Right forelimb (tissue), 1 donor: ENCODE measurements at places on chromosomes 11 and 22.

DNA sequence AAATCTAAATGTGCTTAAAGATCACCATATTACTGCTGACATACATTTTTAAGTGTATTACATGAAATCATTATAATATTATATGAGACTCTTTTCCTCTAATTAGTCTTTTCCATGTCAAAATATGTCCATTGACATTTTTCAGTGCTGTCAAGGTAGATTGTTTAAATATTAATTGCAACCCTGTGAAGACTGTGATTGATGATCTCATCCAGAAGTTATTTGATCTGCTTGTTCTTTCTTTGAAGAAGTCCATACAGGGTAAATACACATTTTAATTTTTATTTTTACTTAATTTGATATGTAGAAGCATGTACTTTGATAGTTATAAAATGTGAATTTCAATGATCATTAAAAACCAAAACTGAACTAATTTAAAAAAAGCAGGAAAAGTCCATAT, 38.4 kb downstream of the DYNC2H1 start:
- DNase-seq = no peak

- no peak for DNase-seq
Measured at GRCh38 chr11:44915621-44916020, 35.1 kb downstream of the TP53I11 start.

DNA sequence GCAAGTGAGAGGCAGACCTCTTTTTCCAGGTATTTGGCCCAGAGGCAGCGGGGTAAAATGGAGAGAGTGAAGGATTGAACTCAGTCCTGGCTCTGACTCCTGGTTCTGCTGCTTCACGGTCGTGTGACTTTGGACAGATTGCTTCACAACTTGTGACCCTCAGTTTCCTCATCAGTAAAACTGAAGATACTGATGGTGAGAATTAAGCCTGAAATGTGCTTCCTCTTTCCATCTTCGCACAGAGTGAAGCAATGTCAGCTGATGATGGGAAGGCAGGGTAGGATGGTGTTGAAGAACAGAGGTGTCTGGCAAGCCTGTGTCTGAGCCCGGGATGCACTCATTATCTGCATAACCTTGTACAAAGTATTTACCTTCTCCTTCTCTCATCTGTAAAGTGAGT, 59.0 kb downstream of the UBASH3B start:
- DNase-seq = no peak

DNA sequence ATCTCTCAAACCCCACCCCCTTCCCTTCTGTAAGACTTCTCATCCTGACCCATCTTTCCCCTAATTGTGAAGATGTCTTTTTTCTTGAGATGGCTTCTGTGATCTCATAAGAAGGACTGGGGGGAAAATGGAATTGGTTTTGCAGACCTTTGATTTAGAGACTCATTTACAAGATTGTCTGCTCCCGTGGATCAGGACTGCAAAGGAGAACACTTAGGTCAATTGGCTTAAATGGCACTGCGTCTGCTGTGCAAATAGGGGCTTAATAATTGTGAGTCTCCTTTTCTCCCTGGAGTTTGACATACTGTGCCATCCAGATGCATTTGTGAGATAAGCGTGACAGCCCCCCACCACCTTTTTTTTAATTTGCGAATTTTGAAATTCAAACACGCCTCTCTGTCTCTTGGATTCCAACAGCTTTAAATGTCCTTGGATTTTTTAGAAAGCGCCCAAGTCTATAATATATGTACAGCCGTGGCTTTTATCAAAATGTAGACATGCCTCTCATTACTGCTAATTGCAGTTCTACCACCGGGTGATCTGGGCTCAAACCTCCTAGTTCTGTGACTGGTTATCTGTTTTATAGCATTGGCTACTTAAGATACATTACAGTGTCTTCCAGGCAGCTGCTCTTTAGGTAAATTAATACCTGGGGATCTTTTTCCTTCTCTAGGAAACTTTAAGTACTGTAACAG, 150.0 kb downstream of the DBX1 start:
- DNase-seq = no peak

GRCh38 chr11:43285826-43286225, 26.0 kb upstream of the API5 start:
- DNase-seq = no peak

DNA sequence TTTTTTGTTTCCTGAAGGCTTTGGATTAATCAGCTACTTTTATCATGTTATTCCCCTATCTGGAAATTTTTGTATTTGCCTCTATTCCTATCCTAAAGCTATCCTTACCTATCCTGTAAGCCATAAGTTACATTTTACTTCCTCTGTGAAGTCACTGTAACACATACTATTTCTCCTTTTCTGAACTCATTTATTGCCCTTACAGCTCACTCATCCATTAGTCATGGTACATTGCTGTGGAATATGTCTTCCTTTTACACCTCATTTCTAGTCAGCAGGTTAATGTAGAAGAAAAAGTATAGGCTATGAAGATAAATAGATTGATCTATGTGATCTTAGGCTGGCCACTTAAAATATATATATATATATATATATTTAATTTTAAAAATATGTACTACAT, 28.0 kb downstream of the SWAP70 start:
- DNase-seq = no peak

- no peak for DNase-seq
Measured at GRCh38 chr11:19953909-19954308, 206.4 kb downstream of the DBX1 start.

- peak; percentile 16 for DNase-seq
Measured at GRCh38 chr22:19639610-19640135, 74.6 kb upstream of the SEPTIN5 start.

DNA sequence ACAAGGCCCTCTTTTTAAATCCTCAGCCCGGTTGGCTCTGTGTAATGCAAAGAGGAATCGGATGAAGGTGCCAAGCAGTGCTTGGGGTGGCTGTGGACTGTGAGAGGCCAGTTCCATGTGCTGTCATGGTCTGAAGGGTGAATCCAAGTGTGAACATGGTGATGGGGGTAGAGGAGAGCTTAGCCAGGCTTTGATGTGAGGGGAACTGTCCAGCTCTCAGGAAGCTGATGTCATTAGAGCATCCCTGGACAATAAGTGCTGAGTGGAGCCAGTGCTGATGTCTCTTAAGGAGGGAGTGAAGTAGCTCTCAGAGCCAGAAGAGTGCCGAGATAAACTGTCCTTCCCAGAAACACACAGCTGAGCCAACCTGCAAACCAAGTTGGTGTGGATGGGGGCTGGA, 53.6 kb downstream of the NAV2 start:
- no peak for DNase-seq

DNA sequence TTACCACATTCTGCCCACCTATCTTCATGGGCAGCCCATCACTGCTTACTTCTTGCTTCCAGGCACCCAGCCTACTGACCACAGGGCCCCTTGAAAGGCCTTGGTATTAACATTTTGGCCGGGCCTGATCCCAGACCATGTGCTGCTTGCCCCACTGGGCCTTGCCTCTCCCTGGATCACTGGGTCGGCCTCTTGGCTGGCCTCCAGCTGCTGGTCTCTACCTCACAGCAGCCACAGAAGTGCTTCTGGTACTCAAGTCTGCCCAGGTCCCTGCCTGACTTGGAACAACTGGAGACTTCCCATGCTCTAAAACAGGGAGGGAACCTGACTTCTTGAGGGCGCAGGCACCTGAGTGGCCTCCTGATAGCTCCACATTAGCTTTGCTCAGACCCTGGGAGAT, 63.6 kb downstream of the THAP12 start:
- DNase-seq = no peak

- DNase-seq = no peak
Measured at GRCh38 chr22:25448435-25449051, 115.9 kb upstream of the GRK3 start.

GRCh38 chr22:46289244-46289891, 7.3 kb upstream of the GTSE1 start:
- DNase-seq = no peak

- DNase-seq = no peak
Measured at GRCh38 chr11:122085264-122085663, 30.8 kb downstream of the BLID start.

DNA sequence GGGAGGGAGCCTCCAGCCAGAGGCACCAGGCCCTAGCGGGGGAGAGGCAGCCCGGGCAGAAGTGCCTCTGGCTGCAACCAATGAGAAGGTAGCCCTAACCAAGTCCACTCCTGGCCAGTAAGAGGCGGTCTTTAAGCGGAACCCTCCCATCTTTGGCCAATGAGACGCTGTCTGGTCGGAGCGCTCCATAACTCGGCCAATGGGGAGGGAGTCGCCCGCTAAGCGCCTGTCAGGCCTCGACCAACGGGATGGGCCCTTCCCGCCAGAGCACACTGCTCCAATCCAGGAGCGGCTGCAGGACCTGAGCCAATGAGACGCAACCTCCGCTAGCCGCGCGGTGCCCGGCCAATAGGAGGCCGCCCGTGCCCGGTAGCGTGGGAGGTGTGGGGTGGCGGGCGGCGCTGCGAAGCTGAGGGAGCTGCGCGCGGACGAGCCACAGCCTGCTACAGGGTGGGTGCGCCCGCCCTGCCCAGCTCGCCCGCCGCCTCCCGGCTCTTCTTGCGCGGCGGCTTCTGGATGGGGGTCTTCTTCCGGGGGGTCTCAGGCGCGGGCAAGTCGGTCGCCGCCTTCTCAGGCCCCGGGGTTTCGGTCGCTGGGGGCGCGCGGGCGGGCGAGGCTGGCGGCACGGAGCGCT, 12.6 kb downstream of the SCARF2 start:
- peak; percentile 77 for DNase-seq

DNA sequence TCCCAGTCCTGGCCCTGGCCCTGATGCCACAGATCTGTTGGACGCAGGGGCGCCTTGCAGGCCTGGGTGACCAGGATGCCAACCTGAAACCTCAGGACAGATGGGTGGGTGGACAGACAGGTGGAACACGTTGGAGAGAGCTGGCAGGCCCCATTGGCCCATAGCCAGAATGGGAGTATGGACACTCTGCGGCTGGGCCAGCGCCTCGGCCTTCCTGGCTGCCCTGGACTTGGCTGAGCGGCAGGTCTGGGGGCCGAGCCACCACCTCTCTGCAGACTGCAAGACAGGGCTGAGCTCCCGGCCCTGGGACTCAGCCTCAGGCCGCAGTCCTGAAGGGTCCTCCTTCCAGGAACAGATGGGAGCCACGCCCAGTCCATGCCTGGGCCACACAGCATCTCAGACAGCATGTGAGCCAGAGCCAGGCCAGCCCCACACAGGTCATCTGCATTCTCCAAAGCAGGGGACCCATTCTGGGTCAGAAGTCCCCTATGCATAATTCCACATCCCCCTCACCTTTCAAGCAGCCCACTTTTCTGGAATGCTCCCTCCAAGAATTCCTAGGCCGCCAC, 14.1 kb downstream of the WNT7B start:
- no peak for DNase-seq

- peak; percentile 16 for DNase-seq
Measured at GRCh38 chr22:48819961-48820360, 1007.7 kb downstream of the BRD1 start.

DNA sequence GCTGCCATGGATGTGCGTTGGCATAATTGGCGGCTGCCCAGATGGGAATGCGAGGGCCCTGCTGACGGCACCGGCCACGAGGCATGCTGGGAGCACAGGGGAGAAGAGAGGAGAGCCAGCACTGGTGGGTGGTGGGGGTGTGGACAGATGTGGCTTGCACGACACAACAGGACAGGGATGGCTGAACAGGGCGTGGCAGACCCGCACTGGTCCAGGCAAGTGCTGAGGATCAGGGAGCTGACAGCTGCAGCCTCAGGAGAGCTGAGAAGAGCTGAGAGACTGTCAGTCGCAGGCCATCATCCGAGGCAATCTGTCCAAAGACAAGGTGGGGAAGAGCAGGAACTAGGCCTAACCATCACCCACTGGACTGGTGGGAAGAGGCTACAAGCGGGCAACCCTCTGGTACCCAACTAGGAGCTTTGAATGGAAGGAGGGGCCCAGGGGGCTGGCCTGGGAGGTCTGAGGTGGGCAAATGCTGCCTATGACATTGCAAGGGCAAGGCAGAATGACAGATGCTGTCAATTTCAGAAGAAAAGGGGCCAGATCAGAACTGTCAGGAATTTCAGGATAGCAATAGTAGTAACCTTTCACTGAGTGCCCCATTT, 2.4 kb downstream of the GNB1L start:
- DNase-seq = no peak

DNA sequence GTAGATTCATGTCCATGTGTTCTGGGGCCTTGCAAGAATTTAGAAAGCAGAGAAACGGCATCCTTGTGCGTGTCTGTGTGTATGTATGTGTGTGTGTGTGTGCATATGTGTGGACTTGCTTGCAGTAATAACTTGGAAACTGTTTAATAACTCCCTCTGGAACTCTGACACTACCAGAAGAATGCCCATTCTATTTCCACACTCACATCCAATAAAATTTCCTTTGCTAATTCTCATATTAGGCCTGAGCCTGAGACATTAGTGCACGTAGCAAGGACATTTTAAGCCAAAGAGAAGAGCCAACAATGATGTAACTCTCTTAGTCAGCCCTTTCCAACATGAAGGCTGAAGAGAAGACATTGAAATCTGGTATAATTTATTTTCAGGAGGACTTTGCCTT, 3.2 kb downstream of the OR4D6 start:
- DNase-seq = no peak

DNA sequence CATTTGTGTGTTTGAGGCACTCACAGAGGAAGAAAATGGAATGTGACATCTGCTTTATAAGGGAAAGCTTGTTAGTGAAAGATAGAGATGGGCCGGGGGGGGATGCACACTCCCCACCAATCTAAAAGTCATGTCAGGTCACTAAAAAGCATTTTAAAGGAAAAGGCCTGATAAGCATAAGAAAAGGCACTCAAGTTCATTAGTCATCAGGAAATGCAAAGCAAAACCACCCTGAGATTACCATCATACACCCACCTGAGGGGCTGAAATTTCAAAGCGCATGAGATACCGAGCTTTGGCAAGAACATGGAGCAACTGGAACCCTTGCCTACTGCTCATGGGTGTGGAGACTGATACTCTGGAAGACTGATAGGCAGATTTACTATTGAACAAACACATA, 77.9 kb upstream of the ANO1 start:
- DNase-seq = no peak

DNA sequence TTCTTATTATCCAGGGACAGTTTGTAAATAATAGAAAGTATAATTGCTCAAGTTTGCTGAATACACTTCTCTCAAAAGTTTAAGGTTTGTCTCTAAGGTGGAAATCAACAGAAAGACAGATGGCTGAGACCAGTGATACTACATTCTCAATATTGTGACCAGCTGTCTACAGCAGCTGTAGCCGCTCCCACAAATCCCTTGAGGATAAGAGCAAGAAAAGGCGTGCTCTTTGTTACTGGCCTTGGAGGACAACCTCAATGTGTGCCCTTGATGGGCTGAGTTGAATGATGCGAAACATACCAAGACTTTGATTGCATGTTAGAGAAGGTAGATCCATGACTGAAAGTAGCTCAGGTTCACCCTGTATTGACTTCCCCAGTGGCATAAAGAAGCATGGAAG, 6.1 kb downstream of the OR6M1 start:
- no peak for DNase-seq

- peak; percentile 43 for DNase-seq
Measured at GRCh38 chr22:42931421-42932196, 74.5 kb upstream of the ARFGAP3 start.

- DNase-seq = peak; percentile 38
Measured at GRCh38 chr22:23399367-23400285, 180.5 kb downstream of the IGLL1 start.
